Activated naive CD8-positive, alpha-beta T cell treated with anti-CD3 and anti-CD28 coated beads, Interleukin-2, amount 50 U/mL, for 16 hours (primary cell): ENCODE measurements at places on chromosomes 7 and 10.

GRCh38 chr7:134780166-134780828 is 863 bp downstream of the CALD1 start:
- DNase-seq: no peak

- no peak for DNase-seq
Measured at GRCh38 chr10:59635502-59636290, 74.0 kb downstream of the SLC16A9 start.

DNA sequence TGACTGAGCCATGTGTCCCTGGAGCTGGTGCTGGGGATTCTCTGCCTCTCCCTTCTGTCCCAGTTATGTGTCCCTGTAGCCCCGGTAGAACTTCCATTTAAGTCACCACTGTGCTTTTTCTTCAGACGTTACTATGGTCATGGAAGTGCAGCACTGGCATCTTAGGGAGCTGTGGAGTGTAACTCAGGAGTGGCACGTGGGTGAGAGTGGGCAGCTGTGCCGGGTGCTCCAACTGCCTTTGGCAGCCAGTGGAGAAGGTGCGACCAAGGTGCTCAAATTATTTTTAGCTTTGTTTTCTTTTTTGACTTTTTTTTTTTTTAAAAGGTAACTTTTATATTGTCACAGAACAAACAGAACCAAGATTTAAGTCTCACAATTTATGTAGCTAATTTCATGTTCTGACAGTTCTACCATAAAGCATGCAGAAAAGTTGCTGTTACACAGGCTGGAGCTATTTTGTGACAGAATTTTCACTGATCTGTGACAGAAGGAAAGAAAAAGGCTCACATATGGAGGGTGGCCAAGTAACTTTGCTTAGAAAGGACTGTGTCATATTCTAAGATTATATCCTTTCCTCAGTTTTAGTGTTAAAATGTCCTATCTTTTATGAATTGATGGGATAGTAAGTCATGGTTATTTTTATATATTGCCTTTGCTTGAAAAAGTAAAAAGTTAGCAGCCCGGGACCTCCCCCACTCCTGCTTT is 73.9 kb downstream of the SH2D4B start:
- no peak for DNase-seq

DNA sequence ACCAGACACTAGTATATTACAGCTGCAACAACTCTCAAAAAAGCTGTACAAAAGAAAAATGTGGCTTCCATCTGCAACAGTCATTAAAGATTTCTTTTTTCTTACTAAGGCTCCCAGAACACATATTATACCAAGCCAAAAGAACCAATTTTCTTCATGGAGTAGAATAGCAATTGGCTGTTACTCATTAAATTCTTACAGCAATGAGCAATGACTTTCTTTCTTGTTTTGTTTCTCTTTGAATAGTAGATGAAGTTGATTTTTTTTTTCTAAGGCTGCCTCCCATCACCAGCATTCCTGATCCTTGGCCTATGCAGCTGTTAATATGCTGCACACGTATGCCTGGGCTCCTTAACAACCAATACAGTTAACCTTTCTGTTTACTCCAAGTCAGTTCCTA is 36.6 kb upstream of the SPOCK2 start:
- no peak for DNase-seq

DNA sequence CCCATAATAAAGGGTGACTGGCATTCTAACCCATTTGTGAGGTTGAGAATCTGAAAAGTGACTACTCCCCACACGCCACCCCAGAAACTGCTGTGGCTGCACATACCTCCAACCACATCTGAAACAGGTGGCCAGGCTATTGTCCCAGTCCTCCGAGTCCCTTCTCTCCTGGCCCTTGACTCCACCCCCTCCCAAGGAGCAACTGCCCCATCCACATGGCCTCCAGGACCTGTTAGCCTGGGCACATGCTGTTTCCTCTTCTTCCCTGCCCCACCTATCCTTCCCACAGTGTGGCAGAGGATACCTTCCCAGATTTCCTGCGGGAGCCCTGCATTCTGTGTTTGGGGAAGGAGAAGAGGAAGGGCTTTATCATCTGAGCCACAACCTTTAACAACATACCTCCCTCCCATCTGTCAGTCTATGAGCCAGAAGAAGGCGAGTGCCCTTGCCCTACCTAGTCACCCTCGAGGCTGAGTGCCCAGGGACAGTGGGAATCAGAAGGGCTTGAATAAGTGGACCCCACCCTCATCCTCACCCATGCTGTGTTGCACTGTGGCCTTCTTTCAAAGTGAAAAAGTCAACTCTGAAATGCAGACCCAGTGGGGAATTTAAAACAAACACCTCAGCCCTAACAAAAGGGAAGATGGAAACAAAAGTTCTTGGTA is 11.9 kb downstream of the STEAP1B start:
- DNase-seq: no peak

DNA sequence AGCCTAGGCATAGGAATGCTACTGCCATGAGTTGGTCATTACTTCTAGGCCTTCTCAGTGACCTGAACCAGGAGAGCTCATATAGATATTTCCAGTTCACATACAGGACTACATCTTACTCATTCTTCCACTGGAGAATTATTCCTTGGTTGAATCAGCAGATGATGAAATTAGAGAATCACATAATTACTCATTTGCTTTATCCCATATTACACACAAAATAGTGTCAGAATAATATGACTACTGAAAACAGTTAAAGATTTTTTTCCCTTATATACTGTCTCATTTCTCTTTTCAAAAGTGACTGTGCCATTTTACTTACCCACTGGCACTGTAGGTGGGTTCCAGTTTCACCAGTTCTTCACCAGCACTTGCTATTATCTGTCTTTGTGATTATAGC is 18.5 kb downstream of the BMS1 start:
- no peak for DNase-seq

DNA sequence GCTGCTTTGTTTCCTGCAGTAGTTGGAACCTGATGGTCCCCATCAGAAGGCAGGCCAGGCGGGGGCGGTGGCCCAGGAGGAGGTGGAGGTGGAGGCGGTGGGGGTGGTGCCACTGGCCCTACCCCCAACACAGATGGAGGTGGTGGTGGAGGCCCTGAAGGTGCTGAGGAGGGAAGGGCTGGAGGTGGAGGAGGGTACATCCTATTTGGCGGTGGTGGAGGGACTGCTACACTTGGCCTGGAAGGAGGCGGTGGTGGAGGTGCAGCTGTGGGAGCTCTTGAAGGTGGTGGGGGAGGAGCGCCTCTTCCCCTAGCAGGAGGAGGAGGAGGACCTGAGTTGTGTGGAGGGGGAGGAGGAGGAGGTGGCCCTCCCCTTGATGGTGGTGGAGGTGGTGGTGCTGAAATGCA is 36.8 kb downstream of the LMOD2 start:
- no peak for DNase-seq
